ENCODE measurements at places on chromosomes 12 and 14.

- peak; percentile 5 for DNase-seq
Observed at GRCh38 chr14:21734457-21735074, 60.9 kb upstream of the OR4E1 start.

GRCh38 chr12:122643207-122643805, 59.9 kb downstream of the HCAR2 start:
- no peak for DNase-seq

- DNase-seq: no peak
Observed at GRCh38 chr14:39266525-39266870, 32.8 kb downstream of the MIA2 start.

GRCh38 chr14:36512585-36513003, 7.4 kb downstream of the NKX2-1 start:
- no peak for DNase-seq

- DNase-seq: no peak
Observed at GRCh38 chr12:43981726-43982125, 145.8 kb downstream of the TMEM117 start.

DNA sequence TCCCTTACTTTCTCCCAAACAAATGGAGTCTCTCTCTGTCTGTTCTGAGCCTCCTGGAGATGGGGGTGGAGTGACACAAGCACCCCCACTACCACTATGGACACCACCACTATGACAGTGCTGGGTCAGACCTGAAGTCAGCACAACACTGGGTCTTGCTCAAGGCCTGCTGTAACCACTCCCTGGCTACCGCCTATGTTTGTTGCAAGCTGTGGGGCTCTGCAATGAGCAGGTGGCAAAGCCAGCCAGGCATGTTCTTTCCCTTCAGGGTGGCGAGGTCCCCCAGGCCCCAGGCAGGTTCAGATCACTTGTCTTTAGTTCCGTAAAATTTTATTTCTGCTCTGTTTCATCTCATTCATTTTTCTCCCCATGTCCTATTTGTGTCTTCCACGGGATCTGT, 349.8 kb downstream of the TMEM121 start:
- DNase-seq: no peak

DNA sequence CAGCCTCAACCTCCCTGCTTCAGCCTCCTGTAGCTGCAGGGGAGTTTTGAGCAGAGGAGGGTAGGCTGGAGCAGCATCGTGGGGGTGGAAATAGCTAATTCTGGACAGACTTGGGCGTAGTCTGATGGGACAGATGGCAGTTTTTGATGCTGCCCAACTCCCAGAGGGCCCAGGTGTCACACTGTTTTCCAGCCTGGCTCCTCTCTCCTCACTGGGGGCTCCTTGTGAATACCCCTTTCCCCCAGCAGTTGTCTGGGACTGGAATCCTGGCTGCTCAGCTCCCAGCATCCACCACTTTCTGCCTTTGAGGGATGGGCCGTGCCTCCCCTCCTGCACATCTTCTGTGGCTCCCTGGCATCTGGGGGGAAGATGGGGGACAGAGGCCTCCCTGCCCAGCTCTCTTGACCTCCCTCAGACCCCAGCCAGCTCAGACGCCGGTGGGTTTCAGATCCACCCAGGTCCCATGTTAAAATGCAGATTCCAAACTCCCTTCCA, 34.0 kb downstream of the SH2B3 start:
- DNase-seq: no peak

- no peak for DNase-seq
Observed at GRCh38 chr12:49887536-49888401, 15.9 kb downstream of the FAIM2 start.

- DNase-seq: no peak
Observed at GRCh38 chr12:3535431-3535841, 44.4 kb downstream of the PRMT8 start.

DNA sequence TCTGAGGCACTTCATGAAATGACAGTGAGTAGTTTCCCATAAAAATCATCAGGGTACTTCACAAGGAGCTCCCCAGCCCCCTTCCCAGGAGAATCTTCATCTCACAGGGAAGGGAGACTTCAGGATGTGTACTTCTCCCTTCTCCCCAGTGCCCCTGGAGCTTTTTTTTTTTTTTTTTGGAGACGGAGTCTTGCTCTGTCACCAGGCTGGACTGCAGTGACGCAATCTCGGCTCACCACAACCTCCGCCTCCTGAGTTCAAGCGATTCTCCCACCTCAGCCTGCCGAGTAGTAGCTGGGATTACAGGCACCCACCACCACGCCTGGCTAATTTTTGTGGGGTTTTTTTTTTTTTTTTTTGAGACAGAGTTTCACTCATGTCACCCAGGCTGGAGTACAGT, 10.4 kb downstream of the ITPK1 start:
- no peak for DNase-seq

- no peak for DNase-seq
Observed at GRCh38 chr12:96698521-96698920, 208.5 kb upstream of the NEDD1 start.

GRCh38 chr14:22653012-22653621, 9.0 kb upstream of the OR6J1 start:
- DNase-seq: peak; percentile 40

DNA sequence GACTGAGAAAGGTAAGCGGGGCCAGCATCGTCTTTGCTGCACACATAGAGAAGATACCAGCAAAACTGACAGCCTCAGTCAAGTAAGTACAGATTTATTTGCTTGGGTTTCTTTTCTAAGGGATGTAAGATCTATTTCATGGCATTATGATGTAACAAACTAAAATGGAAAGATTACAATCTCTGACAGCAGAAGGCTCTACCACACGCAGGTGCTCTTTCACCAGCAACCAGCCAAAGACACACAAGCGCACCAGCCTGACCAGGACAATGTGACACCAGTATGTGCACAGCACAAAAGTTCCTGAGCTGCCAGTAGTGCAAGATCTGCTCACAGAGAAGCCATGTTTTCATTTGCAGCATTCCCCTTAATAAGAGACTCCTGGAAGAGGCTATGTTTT, 311.1 kb downstream of the MED13L start:
- DNase-seq: no peak

DNA sequence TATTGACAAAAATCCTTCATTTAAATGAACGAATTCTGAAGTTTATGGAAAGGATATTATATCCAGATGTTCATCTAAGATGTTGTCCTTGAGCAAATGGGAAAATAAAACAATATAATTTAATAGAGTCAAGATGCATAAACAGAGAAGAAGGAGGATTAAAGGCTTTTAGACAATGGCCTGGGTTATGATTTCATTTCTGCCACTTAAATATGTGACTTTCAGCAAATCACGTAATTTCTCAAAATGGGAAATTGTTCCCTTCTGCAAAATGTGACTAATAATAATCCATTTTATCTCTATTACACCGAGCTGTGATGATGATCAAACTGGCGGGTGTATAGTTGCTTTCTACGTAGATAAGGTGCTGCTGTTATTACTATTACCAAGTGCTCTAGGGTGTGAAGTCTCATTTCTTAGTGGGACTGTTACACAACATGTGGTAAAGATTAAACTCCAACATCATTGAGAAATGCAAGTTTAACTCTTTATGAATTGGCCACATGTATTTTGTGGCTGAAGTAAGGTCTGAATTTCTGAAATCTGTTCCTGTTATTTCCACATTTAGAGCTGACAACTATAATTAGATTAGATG, 157.0 kb downstream of the MYRFL start:
- no peak for DNase-seq

DNA sequence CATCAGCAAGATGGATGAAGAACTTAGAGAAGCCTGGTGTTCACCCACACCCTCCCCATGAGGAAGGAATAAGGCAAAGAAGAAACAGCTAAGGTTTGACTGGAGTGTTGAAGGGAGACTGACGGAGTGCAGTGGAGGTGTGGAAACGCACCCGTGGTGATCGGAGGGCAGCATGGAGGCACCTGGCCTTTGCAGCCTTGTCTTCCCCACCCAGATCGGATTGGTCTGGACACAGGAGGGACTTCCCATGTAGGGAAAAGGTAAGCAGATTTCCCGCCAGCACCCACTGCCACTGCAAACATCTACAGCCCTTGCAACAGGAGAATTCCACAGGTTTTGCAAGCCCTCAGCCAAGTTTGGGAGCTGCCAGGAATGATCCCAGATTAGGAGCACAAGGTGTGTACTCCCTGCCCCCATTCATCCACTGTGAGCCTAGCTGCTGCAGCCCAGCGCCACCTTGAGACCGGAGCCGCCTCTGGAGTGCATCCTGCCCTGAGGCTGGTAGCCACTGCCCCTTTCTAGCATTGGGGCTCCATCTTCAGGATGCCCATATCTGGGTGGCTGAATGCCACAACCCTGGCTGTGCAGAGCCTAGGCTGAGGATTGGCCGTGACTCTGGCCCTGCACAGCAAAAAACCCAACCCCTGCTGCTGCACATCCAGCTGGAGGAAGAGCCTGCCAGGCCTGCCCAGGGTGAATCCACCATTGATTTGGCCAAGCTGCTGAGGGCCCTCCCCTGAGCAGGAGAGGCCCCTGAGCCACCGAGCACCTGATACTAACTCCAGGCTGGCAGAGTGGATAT, 411.1 kb downstream of the TMEM121 start:
- no peak for DNase-seq

- DNase-seq: no peak
Observed at GRCh38 chr14:95328729-95329503, 9.2 kb upstream of the CLMN start.

- DNase-seq: no peak
Observed at GRCh38 chr12:79997096-79997791, 62.3 kb upstream of the PPP1R12A start.

GRCh38 chr14:96080571-96080970, 41.4 kb downstream of the C14orf132 start:
- no peak for DNase-seq

DNA sequence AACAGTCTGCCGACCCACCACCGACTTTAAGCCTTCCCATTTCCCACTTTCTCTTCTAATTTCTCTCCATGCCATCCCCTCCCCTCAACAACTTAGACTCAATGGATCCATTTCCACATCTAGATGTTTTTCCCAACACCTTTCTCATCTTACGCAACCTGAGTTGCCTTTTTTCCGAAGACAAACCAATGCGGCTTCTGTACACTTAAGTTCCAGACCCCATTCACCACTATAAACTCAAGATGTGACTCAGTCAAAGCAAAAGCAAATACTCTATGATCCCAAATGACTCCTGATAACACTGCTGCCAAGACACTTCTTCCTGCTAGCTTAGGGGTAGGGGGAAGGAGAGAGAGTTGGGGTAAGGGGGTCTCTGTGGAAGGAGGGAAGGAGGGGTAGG, 1.3 kb downstream of the IL22 start:
- DNase-seq: no peak

GRCh38 chr14:96911499-96912149, 114.4 kb downstream of the VRK1 start:
- no peak for DNase-seq

GRCh38 chr14:67926821-67927220, 107.2 kb downstream of the RAD51B start:
- no peak for DNase-seq

DNA sequence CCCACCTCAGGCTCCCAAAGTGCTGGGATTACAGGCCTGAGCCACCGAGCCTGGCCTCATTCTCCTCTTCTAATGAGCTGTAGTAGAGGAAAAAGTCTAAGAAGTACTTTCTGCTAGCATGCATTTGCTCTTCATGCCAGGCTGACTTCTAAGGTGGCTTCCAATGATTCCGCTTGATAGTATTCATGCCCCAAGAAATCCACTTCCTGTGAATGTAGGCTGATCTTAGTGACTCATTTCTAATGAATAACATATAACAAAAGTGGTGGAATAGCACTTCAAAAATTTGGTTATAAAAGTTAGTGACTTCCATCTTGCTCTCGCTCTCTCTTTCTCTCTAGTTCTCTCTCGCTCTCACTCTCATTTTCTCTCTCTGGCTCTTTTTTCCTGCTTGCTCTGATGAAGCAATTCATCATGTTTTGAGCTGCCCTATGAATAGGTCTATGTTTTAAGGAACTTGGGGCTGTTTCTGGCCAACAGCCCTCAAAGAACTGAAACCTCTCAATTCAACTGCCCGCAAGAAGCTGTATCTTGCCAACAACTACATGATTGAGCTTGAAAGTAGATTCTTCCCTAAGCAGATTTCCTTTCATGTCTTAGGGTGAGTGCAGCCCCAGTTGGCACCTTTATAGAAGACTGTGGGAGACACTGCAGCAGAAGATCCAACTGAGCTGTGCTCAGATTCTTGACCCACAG, 282.9 kb downstream of the RMST start:
- no peak for DNase-seq

GRCh38 chr12:96233939-96234461, 39.8 kb downstream of the ELK3 start:
- no peak for DNase-seq

DNA sequence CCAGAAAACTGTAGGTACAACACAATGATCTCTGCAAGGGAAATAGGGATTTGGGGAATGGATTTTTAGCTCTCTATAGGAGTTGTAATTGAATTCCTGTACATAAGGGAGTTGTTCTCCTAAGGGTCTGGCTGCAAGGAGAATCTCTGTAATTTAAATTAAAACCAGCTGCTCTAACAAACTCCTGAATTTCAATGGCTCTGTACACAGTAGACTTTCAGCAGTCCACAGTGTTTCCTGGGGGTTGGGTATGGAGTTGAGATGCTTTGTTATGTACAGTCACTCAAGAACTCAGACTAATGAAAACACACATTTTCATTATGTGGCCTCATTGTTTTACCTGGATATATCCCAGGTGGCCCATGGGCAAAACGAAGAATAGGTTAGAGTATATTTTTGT, 93.2 kb downstream of the NAV3 start:
- DNase-seq: no peak

GRCh38 chr14:56328021-56328420, 209.8 kb downstream of the PELI2 start:
- DNase-seq: peak; percentile 57

DNA sequence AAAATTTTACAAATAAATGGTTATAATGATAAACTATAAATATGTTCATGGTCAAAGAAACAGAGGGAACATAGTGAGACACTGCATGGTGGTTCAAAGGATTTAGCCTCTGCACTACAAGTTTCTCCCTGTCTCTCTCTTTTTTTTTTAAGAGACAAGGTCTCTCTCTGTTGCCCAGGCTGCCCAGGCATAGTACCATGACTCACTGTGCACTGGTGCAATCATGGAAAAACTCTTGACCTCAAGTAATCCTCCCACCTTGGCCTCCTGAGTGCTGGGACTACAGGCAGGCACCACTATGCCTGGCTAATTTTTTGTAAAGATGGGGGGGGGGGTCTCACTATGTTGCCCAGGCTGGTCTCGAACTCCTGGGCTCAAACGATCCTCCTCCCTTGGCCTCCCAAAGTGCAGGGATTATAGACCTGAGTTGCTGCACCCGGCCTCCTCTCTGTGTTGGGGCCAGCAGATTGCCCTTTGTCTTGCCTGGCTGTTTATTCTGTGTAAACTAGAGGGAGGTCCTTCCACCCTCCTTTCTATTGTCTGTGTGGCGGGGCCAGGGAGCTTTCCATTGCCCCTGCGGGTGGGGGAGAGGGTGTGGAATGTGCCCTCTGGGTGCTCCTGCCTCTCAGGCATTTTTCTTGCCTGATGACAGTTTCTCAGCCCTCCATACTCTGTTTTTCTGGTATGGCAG, 22.1 kb downstream of the MTHFD1 start:
- peak; percentile 44 for DNase-seq

All from foreskin keratinocyte (primary cell).